ENCODE measurements at places on chromosomes 2 and 18.

DNA sequence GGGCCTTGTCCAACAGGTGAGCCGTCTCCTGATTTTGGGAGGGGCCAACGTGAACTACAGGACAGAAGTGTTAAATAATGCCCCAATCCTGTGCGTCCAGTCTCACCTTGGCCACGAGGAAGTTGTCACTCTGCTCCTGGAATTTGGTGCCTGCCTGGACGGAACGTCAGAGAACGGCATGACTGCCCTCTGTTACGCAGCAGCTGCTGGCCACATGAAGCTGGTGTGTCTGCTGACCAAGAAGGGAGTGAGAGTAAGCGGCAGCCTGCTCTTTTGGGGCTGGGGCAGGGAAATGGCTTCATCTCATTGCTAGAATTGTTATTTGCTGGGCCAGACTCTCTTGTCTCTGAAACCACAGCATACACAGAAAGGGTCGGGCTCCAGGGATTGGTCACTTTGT lies 92.3 kb downstream of the WDSUB1 start:
- DNase-seq, result no peak

- no peak for DNase-seq
Observed at GRCh38 chr2:189370719-189371118, 70.6 kb upstream of the WDR75 start.

GRCh38 chr2:47818777-47819176 lies 35.8 kb downstream of the MSH6 start:
- DNase-seq, result no peak

- no peak for DNase-seq
Observed at GRCh38 chr2:159600752-159601151, 15.6 kb downstream of the BAZ2B start.

DNA sequence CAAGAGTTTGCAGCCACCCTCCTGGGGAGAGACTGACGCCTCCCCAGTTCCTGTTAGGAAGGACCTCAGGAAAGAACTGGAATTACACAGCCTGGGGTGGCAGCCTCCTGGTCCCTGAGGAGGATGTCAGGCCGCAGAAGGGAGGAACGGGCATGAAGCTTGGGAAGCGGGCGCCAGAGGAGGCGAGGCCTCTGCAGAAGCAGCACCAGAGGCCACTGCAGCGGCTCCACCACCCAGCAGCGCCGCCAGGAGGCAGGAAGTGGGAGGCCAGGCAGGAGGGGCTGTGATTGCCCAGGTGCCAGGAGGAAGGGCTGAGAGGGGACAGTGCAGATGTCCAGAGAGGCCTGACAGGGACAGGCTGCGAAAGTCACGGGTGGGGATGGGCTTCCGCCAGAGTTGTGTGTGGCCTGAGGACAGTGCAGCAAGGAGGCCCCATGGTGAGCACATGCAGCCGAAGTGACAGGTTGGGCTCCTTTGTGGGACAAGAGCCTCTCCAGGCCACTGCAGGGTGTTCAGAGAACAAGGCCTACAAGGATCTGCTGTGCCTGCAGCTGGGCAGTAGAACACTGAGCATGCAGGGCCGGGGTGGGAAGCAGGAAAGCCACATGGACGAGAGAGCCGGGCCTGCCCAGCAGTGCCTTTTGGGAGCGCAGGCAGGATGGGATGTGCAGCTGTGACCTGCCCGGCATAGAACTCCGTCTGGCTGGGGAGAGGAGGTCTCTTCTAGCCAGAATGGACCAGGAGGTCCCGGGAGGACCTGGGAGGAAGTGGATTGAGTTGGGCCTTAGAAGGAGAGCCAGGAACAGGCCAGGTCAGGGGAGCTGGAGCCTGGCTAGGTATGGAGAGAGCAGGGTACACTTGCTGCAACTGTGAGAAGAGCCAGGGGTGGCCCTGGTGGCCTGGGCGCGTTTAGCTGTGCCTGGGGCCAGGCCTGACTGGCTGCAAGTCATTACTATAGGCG lies 39.1 kb upstream of the ALPP start:
- no peak for DNase-seq

- no peak for DNase-seq
Observed at GRCh38 chr2:25699216-25699615, 25.8 kb upstream of the DTNB start.

- no peak for DNase-seq
Observed at GRCh38 chr2:8835279-8835678, 2.1 kb downstream of the KIDINS220 start.

- DNase-seq, result no peak
Observed at GRCh38 chr18:60981682-60982328, 351.4 kb upstream of the CDH20 start.

DNA sequence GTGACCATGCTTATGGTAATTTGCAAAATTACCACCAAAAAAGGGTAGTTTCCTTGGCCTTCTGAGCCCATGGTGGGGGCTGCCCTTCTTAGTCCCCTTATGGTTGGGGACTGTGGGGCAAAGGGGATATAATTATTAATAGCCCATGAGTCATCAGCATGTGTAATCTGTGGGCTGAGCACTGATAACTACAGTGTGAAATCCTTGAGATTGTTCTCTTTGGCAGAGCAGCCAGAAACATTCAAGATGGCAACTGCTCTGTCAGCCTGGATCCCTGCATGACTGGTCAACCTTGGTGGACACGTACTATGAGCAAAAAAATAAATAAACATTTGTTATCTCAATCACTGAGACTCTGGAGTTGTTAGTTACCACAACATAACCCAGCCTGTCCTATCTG lies 61.3 kb downstream of the MGAT4A start:
- DNase-seq, result no peak

- DNase-seq, result peak; percentile 54
Observed at GRCh38 chr2:176650104-176650837, 381.0 kb downstream of the MTX2 start.

- DNase-seq, result peak; percentile 50
Observed at GRCh38 chr2:179252423-179252822, 12.2 kb downstream of the SESTD1 start.

DNA sequence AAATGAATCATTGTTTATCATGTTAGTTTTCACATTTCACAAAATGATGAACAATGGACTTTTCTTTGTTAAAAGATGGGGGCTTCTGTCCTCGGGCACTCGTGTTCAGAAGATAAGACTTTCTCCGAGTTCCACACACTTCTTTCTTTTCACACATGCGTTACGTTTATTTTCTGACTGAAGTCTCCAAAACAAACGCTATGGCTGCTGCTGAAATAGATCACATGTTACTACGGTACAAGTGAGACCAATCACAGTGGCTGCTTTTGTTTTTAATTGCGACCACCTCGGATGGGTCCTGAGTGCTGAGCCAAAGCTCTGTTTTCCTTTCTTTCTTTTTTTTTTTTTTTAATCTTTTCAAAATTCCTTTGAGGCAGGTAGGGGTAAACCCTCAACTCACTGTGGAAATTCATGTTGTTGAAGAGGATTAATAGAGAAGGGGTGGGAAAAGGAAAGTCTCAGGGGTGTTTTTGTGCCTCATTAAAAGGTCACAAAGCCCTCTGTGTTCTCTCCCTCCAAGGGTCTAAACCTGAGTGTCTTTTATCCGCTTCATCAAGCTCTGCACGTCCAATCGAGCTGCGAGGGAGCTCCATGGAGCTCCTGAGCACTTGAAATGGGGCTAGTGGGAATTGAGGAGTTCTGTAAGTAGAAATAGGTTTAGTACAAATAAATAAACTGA lies 48.2 kb downstream of the ARL4C start:
- no peak for DNase-seq

- peak; percentile 29 for DNase-seq
Observed at GRCh38 chr2:232772531-232772930, 3.8 kb downstream of the KCNJ13 start.

DNA sequence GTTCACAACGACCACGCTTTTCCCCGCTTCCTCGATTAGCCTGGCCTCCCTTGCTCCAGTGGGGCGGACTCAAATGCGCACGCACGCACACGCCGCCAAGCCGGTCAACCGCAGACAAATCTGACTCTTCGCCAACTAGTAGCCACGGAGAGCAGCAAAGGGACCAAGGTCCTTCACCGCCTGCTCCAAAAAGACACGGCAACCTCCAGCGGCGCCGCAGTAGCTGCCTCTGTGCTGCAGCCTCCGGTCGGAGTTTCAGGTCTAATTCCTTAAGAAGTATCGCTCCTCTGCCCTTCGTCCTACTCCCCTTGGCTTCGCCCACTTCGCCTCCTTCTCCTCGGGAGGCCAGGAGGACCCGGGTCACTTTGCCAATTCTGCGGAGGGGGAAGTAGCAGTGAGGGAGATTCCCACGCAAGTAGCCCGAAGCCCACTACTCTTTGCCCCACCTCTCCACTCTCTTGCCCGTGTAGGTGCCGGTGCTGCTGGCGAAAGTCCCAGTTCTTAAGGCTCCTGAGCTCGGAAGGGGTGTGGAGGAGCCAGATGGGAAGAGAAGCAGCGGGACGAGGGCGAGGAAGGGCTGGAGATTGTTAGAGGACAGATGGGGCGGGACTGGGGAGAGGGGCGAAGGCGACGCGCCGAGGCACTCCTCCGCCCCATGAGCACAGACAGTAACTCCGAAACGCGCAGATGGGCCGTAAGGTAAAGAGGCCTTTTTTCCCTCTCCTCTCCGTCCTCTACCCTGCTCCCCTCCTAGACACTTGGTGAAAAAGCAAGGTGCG lies 615 bp downstream of the AKAIN1 start:
- no peak for DNase-seq

- no peak for DNase-seq
Observed at GRCh38 chr2:13474538-13474937, 757.8 kb downstream of the TRIB2 start.

DNA sequence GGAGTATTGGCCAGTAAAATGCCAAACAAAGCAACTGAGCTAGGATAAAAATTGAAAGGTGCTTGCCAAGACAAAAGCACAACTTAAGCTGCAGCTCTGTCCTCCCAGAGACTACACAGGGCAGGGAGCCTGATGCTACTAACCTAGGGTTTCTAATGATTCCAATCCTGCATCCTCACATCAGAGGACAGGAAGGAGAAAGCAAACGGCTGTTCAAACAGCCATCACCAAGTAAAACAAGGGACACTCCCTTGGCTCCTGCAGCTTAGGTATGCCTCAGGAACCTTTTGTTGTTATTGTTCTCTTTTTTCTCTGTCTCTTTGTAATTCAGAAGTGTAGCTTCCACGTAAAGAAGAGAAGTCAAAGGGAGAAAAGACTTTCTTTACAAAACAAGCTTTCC lies 99.5 kb downstream of the TCF4 start:
- DNase-seq, result peak; percentile 21

DNA sequence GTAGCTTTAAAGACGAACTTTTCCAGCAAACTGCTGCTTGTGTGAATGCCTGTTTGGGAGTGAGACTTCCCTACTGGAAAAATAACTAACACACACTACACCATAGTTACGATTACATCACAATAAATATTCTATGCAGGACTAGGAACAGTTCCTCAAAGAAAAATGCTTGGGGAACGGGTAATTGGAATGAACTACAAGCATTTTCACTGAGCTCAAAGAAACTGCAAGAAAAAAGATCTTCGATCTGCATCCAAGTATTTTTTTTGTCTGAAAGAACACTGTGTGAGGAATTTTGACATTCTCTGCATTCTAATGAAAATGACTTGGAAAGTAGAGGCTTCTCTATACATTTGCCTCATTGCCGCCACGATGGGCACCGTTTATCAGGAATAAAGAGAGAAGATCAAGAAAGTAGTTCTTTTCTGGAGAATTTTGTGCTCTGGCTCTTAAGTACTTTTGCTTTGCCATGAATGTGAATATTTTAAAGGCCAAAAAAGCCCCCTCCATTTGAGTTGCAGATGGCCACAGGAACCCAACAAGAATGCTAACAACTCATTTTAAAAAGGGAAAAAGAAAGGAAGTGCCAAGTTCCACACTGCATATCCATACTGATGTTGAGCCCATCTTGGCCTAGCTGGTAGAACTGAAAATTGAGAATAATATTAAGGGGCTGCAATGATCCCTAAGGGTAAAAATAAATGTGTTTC lies 13.6 kb downstream of the LYPD1 start:
- DNase-seq, result no peak

DNA sequence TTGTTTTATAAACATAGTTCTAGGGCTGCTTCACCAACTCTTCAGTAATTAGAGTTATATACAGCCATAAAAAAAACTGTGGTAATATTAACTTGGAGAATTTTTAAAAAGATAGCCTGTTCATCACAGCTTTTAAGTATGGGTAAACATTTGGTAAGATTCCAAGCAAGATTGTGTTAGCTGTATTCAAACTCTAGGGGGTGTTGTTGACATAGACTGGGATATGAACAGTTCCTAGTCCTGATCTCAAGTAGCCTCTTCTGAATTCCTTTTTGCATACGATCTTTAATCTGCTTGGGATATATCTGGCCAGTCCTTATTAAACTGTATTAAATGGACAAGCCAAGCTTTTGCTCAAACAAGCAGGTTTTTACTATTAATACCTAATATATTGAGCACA lies 13.4 kb downstream of the NOP58 start:
- peak; percentile 52 for DNase-seq
